ENCODE measurements at places on chromosomes 3 and 15.
A peak's percentile ranks its signal among the peaks of the same experiment; 100 is the strongest.

DNA sequence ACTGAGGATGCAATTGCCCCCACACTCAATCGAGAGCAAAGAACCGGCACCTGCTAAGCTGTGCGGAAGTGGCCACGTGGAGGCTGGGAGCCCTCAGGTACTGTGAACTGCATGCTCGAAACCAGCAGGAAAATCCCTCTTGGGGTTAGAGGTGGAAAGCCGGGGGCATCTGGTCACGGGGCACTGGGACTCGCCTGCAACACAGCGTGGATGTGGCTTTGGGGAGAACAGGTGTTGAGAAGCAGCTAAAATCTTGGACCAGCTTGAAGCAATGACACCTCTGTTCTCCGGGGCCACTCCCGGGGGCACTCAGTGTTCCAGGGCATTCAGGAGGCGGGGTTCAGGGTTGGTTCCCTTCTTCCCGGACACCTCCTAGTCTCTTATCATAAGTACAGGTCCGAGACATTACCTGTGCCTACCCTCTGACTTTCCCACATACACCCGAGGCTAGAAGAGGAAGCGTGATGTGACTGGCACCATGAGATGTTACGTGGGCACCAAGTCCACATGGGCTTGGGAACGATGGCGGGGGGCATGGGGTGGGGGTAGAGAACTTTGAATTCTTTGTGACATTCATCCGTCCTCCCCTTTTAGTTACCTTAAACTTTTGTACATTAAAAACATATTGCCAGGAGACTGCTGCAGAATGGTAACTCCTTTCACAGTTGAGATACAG lies 172.0 kb downstream of the ADAMTS17 start:
- DNase-seq = no peak

- DNase-seq = no peak
Measured at GRCh38 chr15:94607176-94607654, 375.9 kb downstream of the MCTP2 start.

- DNase-seq = no peak
Measured at GRCh38 chr3:45771831-45772230, 24.5 kb downstream of the SLC6A20 start.

DNA sequence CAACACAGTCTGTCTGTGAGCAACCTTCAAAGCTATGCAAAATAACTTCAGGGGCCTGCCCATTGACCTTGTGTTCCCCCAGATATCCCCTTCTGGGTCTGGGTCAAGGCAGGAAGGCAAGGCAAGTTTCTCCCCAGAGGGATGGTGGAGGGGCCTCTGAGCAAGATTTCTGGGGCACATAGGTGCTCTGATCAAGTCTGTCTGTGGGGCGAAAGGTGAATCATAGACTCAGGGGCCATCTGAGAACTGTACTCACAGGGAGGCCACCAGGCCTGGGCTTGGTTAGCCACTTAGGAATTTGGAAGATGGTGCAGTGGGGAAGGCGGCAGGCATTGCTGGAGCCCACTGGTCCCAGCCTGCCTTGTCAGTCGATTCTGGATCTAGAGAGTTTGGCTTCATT lies 92.4 kb downstream of the MINAR1 start:
- no peak for DNase-seq

- DNase-seq = no peak
Measured at GRCh38 chr3:97815149-97815917, 6.5 kb upstream of the CRYBG3 start.

DNA sequence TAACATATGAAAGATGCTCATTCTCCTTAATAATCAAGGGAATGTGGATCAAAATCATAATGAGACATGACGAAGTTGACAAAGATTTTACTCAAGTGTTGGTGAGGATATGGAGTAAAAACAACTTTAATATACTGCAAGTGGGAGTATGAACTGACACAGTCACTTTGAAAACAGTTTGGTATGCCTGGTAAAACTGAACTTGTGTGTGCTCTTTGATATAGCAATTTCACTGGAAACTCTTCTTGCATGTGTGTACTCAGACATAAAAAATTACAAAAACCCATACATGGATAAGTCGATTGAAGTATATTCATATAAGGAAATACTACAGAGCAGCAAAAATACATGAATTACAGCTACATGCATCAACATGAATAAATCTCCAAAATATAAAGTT lies 182.5 kb downstream of the NFKBIZ start:
- DNase-seq = no peak

DNA sequence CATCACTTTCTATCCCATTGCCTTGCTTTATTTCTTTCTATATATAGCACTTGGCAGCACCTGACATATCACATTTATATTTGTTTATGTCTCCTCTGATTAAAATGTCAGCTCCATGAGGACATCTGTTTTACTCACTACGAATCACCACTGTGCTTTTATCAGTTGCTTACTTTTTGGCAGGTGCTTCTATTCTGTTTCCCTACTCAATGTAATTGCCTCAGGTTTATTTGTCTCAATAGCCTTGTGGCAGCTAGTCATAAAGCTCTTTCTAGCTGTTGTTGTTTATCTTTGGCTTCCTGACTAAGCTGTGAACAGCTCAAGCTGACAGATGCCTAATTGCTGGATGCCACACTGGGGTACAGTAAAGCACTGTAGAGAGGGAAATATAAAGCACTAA lies 85.5 kb downstream of the VPS13C start:
- no peak for DNase-seq

GRCh38 chr3:45911511-45912226 lies 25.3 kb downstream of the CCR9 start:
- DNase-seq = no peak

DNA sequence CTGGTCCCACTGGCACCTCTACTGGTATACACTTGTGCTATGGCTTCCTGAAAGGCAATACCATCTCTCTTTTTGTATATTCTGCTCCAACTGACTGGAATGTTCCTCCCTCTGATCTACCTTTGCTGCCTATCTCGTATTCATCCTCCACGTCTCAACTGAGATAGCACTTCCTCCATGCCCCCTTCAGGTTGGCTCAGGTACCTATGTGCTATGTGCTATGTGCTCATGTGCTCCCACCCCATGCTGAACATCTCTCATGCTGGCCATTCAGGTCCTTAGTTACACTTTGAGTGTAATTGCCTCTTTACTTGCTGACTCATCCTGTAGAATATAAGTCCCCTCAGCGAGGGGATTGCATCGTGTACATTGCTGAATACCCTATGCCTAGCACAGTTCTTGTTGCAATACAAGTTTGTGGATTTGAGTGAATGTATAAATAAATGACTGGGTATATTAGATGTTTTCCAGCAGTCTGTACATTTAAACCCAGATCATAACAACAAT lies 156.9 kb downstream of the SOX2 start:
- DNase-seq = no peak

DNA sequence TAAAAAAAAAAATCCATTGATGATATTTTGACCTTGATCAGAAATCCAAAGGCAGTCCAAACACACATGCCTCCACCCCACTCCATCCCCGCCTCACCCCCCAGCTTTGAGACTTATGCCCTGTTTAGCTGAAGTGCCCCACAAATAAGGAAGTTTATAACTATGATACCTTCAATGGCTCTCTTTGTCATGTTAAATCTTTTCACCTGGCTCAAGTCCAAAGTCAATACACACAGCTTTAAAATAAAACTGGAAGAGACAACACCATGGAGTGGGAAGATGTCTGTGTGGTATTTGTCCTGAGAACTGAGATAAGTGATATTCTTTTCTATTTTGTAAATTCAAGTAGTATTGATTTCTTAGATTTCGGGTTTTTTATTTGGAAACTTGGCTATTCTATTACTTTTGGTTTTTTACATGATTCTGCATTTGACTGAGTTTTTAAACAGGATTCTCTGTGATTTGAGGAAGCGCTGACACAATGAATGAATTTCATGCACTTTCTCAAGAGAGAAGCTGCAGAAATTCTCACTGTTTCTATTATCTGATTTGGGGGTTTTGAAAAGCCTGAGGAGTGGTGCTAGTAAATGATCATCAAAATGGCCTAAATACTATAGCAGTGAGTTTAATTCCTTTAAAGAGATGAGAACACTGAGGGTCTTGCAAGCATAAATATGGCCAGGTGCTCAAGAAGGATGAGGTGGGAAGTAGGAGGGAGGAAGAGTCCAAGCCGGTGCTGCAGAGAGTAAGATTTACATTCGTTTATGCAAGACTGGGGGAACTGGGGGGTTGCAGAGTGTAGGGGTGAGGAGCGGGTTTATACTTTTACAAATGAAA lies 5.2 kb downstream of the FOXB1 start:
- DNase-seq = no peak

DNA sequence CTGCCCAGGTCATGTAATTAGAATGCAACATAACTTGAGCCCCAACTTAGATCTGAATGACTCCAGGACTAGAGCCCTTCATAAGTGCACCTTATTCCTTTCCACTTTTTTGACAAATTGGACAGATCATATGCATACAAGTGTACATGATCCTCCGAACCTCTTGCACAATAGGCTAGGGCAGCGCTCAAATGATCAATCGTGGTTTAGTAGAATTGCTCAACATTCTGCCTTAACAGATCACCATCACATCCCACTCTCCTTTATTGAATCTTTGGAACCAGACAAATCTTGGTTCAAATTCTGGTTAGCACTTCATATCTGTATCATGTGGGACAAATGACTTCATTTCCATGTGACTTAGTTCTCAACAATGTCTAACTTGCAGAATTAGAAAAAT lies 106.8 kb upstream of the CDIN1 start:
- no peak for DNase-seq

GRCh38 chr3:16239780-16240179 lies 25.0 kb downstream of the DPH3 start:
- DNase-seq = no peak

DNA sequence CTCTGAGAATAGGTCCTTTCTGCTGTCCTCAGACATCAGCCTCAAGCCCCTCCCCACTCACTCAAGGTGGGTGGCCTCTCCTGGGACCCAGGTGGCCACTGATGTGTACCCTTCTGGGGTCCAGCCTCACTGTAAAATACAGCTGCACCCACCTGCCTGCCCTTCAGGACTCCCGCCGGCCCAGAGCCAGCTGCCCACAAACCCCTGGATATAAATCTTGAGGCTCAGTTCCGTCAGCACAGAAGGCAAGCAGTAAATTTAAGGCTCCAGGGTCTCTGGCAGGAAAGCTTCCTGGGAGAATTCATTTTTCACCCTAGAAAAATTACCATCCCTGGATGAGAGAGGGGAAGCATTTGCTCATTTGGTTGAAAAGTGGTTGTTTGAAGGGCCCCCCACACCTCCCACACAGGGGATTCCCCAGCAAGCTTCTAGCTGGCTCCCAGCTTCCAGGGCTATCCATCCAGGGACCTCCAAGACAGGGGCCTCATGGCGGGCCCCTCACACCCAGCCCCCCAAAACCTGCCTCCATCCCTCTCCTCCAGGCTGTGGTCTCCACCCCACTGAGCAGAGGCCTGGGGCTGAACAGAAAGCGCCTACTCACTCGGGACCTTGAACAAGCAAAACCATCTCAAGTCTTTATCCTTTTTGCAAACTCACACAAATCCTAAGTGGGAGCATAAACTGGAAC lies 48.4 kb upstream of the GRIP2 start:
- DNase-seq = no peak

GRCh38 chr15:25068696-25069095 lies 113.9 kb downstream of the SNRPN start:
- no peak for DNase-seq

GRCh38 chr3:59542276-59542675 lies 492.5 kb upstream of the CFAP20DC start:
- DNase-seq = no peak

- DNase-seq = peak; percentile 87
Measured at GRCh38 chr3:128075522-128076482, 23.6 kb downstream of the SEC61A1 start.

- no peak for DNase-seq
Measured at GRCh38 chr15:43880406-43881194, 53.8 kb downstream of the WDR76 start.

DNA sequence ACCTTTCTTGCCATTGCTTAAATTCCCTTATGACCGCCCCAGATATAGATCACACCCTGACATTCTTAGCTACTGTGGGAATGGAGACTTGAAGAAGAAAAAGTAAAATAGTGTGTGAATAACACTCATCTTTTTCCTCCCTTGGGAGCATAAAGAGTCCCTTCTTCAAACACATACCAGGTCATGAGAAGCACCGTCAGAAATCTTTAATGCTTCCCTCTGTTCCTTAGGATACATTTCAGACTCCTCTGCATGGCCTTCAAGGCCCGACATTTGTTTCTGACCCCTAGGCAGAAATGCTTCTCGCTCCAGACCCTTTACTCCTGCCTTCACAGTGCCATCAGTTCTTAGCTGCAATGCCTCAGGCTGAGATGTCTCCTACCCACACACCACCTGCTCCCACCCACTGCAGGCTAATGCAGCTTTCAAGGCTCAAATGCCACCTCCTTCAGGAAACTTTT lies 143.8 kb upstream of the IL12A start:
- DNase-seq = no peak

- no peak for DNase-seq
Measured at GRCh38 chr3:81763001-81763400, 1.6 kb upstream of the GBE1 start.

DNA sequence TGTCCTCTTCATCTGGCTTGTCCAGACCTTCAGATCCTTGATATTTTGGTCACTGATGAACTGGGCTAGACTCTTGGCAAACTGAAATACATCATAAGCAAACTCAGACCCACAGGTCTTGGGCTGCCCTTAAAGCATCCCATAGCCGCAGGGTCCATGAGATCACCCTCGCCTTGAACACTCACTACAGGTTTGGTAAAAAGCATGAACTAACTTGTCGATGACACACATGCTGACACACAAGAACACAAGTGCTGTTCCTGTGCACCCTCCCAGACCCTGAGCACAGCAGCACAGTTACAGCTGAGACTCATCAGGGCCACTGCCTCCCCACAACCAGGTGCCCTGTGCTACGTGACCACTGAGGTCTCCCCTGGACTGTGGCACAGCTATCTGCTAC lies 21.0 kb downstream of the PFKFB4 start:
- DNase-seq = no peak

- no peak for DNase-seq
Measured at GRCh38 chr15:85828874-85829273, 34.1 kb upstream of the KLHL25 start.

DNA sequence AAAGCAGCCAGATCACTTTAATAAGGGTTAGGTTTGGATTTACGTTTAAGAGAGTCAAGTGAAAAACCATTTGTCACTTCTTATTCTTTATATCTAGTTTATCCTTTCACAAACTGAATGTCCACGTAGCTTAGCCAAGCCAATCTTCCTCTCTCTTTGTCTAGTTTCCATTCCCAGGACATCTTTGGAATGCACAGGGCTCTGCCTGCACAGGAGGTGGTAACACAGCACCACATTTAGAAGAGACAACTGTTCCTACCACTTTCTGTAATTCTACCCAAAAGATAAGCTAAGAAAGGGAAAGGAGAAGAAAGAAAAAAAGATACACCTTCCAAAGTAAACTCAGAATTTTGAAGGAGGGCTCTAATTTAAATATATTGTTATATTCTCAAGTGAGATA lies 67.9 kb downstream of the IGSF11 start:
- no peak for DNase-seq

DNA sequence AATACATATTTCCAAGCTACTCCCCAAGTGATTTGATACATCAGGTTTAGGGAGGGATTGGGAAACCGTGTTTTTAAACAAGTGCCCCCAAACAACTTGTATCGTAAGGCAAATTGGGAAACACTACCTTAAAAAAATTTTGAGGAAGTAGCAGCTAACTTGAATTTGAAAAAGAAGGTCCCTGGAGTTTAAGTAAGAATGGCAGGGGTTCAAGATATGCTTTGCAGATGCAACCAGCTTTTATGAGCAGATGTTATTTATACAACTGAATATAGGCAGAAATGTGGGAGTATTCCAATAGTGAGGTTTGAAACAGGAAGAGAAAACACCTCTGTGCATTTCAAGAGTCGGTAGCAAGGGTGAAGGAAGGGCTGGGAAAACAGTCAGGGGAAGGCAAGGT lies 139.6 kb downstream of the IL20RB start:
- no peak for DNase-seq

GRCh38 chr15:100849021-100849854 lies 30.4 kb upstream of the ALDH1A3 start:
- DNase-seq = no peak
